Aorta (tissue), 5 donors: ENCODE measurements at places on chromosomes 4 and X.
A peak's percentile ranks its signal among the peaks of the same experiment; 100 is the strongest.

DNA sequence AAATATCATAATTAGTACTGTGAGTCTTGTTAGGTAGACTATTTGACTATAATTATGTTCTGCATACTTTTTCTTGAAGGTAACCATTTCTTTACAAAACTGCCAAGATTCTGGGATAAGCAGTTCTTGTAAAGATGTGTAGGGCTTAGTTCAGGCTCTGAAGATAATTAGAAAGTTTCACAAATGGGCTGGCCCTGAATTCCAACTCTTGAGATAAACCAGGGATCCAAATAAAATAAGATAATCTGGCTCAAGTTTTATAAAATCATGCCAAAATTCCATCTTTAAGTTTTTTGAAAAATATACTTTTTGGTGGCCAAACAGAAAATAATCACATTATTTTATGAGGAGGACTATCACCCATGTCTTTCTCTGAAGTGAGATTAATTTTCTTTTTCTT, 35.5 kb upstream of the GLRB start:
- DNase-seq, result no peak

- DNase-seq, result no peak
Measured at GRCh38 chr4:146132445-146132844, 43.1 kb upstream of the LSM6 start.

DNA sequence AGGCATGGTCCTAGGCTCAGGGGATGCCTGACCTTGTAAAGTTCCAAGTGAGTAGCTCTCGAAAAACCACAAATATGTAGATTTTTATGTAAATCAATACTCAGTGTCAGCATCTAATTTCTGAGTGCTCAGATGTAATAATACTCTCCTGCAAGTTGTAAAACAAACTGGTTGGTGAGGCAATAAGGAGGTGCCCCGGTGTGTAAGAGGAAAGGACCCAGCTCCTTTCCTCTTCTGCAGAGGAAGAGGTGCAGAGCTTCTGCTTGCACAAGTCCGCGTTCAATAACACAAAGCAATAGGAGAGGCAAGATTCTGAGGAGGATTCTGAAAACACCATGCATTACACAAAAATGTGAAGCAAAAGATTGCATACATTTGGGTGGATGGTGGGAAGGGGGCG, 43.6 kb upstream of the ENPP6 start:
- DNase-seq, result no peak

GRCh38 chr4:80343887-80344286, 8.4 kb downstream of the CFAP299 start:
- no peak for DNase-seq

DNA sequence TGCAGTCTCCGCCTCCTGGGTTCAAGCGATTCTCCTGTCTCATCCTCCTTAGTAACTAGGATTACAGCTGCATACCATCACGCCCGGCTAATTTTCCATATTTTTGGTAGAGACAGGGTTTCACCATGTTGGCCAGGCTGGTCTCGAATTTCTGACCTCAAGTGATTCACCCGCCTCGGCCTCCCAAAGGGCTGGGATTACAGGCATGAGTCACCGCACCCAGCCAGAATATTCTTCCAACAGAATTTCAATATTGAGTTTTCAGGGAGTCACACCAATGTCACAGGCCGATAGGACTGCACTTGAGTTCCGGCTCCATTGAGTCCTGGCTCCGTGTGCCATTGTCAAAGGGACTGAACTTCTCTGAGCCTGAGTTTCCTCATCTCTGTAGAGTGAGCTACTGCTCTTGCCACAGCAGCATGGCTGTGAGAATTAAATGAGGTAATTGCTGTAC, 82.9 kb downstream of the CLCN4 start:
- DNase-seq, result peak; percentile 52

GRCh38 chr4:74777531-74777930, 16.8 kb downstream of the BTC start:
- DNase-seq, result no peak

- DNase-seq, result no peak
Measured at GRCh38 chrX:124211312-124211942, 121.0 kb upstream of the TEX13D start.

DNA sequence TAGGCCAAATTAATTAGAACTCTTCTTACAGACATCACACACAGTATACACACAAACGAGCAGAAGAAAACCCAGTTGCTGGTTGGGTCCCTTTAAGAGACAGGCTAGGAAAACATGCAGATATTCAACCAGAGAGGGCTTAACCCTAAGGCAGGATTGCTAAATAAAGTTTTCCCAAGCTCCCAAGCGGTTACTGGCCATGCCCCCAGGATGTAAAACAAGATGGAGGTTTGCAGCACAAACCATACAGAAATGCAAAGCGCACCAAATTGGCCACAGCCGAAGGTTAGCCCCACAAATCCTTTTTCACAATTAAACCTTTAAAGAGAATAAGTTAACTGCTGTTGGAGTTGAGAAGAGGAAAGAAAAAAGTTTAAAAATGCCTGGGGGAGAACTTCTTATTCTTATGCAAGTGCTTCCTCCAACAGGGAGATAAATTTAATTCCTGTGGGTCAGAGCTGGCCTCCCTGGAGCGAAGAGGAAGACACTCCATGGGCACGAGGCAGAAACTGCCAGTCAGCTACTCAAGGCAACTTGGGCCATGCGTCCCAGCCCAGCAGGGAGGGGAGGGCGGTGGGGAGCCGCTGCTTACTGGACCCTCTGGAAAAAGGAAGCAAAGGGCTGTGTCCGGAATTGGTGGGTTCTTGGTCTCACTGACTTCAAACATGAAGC, 167.6 kb upstream of the ARSJ start:
- no peak for DNase-seq

GRCh38 chr4:79516114-79516513, 108.1 kb upstream of the GK2 start:
- DNase-seq, result no peak

GRCh38 chr4:121728798-121729226, 32.0 kb upstream of the ANXA5 start:
- no peak for DNase-seq

DNA sequence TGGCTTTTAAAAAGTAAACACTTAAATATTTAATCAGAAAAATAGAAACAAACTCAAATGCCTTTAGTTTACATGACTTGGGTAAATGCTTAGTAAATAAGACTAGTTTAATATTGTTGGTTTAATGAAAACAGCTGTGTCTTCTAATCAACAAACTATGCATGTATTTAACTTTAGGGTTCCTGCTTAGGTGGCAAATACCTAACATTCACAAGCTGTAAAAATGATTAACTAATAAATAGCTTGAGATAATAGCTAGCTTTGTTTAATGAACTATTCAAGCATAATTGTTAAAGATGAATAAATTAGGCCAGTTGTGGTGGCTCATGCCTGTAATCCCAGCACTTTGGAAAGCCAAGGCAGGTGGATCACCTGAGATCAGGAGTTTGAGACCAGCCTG, 30.0 kb upstream of the USP46 start:
- no peak for DNase-seq
